ENCODE measurements at places on chromosomes 7 and 10. TPM values are rescaled to one million over a fixed set of nuclear protein-coding genes. Genes with fewer than 3 reads are reported as not detected.

ARHGEF35 gene
- 19.2 TPM for total RNA-seq

GHRHR gene
- 5.9 TPM for total RNA-seq

ACTL6B gene
- 0.33 TPM for total RNA-seq

TMEM213 gene
- not detected for total RNA-seq

STK31 gene
- total RNA-seq: 0.33 TPM

GCK gene
- total RNA-seq: 0.90 TPM

NPSR1 gene
- not detected for total RNA-seq

IFRD1 gene
- 60.6 TPM for total RNA-seq

WNT2 gene
- total RNA-seq: not detected

ITGB8 gene
- total RNA-seq: 7.1 TPM

EVX1 gene
- total RNA-seq: not detected

ZDHHC16 gene
- total RNA-seq: 43.9 TPM

PAOX gene
- total RNA-seq: 5.3 TPM

OPN1SW gene
- not detected for total RNA-seq

FOXI2 gene
- 0.29 TPM for total RNA-seq

TMEM273 gene
- total RNA-seq: not detected

DNA sequence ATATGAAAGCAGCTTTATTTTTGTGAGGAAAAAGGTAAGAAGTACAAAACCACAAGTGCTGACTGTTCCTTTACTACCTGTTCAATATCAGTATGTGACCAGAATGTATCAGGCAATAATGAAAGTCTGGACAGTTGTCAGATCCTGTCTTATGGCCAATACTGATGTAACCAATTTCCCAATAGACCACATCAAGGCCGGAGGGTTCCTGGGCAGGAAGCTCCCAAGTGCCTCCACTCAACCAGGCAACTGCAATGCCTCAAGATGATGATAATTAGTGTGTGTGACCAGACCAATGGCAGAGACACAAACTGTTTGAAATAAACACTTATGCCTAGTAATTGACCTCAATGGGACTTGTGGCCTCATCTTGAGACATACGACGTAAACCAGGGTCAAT lies 149.4 kb upstream of the ASAH2 start:
- H3K36me3 ChIP-seq: no peaks in the 10 kb centered on the region
- no peak for DNase-seq
- H3K27me3 ChIP-seq: no peaks in the 10 kb centered on the region
- H3K4me3 ChIP-seq: no peak overlapping the region
- no peak overlapping the region for H3K27ac ChIP-seq

GRCh38 chr10:107071301-107071700 lies 93.2 kb downstream of the SORCS1 start:
- H3K27me3 ChIP-seq: no peaks in the 10 kb centered on the region
- H3K36me3 ChIP-seq: no peaks in the 10 kb centered on the region
- DNase-seq: no peak
- H3K27ac ChIP-seq: no peak overlapping the region

GRCh38 chr7:134856091-134856490 lies 76.7 kb downstream of the CALD1 start:
- H3K27me3 ChIP-seq: no peaks in the 10 kb centered on the region
- H3K4me3 ChIP-seq: no peak overlapping the region
- peaks cover 12% of the 10 kb centered on the region for H3K4me1 ChIP-seq
- no peak overlapping the region for H3K27ac ChIP-seq
- no peaks in the 10 kb centered on the region for H3K36me3 ChIP-seq

DNA sequence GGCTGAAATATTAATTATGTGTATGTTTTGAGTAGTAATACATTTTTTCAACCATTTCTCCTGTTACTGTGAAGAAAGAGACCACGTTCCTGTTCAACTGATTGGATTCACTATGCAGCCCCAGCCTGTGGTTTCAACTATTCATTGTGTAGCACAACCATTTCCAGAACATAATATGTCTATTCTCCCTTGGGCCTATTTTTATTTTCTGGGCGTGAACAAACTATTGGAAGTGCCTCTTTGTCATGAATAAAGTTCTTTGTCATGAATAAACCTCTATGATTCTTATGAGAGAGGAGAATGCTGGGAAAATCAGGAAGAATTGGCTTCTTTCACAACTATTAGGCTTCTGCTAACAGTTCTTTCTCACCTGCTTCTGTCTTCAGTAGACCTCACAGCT lies 152.4 kb downstream of the GNAT3 start:
- H3K4me1 ChIP-seq: no peaks in the 10 kb centered on the region
- no peaks in the 10 kb centered on the region for H3K36me3 ChIP-seq
- H3K4me3 ChIP-seq: no peak overlapping the region
- DNase-seq: no peak
- no peaks in the 10 kb centered on the region for H3K27me3 ChIP-seq

GRCh38 chr10:51643734-51644133 lies 55.7 kb downstream of the CSTF2T start:
- H3K27me3 ChIP-seq: no peaks in the 10 kb centered on the region
- H3K36me3 ChIP-seq: no peaks in the 10 kb centered on the region
- no peaks in the 10 kb centered on the region for H3K4me1 ChIP-seq
- H3K4me3 ChIP-seq: no peak overlapping the region
- H3K27ac ChIP-seq: no peak overlapping the region

- H3K36me3 ChIP-seq: peaks cover 5% of the 10 kb centered on the region
- H3K27ac ChIP-seq: no peak overlapping the region
- no peaks in the 10 kb centered on the region for H3K4me1 ChIP-seq
- H3K4me3 ChIP-seq: no peak overlapping the region
- no peaks in the 10 kb centered on the region for H3K27me3 ChIP-seq
Measured at GRCh38 chr7:100745184-100745583, 11.8 kb downstream of the ZAN start.

DNA sequence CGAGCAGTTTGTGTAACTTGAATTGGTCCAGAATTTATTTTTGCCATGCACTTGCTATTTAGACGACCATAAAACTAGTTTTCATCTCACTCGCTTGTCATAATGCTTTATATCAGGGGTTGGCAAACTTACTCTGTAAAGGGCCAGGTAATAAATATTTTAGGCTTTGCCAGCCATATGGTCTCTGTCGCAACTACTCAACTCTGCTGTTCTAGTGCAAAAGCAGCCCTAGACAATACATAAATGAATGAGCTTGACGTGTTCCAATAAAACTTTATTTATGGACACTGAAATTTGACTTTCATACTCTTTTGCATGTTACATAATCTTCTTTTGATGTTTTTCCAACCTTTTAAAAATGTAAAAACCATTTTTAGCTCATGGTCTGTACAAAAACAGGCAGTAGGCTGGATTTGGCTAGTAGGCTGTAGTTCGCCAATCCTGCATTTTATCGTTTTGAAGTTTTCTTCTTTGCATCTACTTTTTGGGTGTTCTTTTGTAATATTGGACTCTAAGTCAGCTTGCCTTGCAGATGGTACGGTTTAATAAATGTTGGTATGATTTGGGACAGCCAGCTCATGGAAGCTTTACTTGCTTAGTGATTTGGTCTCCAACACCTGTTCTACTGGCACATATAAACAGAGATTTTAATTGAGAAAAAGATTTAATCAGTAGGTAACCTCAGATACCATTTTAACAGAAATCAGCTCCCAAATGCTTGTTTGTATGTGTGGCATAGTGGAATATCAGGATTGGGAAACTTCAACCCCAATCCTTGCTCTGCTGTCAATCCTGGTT lies 25.6 kb downstream of the SND1 start:
- H3K36me3 ChIP-seq: peaks cover 35% of the 10 kb centered on the region
- H3K4me3 ChIP-seq: no peak overlapping the region
- DNase-seq: no peak

DNA sequence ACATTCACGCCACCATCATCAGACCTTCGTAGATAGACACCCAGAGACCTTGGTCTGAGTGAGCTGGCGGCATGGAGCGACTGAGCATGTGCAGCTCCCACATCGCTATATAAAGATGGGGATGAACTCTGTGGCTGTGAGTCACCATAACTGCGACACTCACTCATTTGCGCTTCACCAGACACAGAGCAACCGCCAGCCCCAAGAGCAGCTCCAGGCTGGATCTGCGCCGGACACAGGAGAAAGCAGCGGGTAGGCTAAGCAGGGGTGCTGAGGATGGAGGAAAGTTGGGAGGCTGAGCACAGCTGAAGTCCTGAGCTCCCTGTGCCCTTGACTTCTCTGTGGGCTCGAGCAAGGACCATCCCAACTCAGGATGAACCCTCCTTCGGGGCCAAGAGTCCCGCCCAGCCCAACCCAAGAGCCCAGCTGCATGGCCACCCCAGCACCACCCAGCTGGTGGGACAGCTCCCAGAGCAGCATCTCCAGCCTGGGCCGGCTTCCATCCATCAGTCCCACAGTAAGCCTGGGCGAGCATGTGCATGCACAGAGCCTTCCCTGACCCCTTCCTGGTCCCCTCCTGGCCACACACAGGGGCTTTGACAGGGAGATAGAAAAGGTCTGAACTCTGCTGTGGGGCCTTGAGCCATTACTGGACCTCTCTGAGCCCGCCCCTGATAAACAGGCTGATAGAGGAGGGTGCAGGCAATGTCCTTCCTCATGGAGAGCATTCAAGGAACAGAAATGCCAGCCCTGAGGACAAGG lies at the start of gene OPN4:
OPN4 (plus strand) TSS at position 137 of the 762 bp plus-strand sequence; CDS start at position 374, 237 bp downstream.
- no peak within 1 kb of the TSS for H3K27ac ChIP-seq
- H3K4me1 ChIP-seq: no peaks in the 10 kb centered on the region
- no peaks in the 10 kb centered on the region for H3K36me3 ChIP-seq
- no peaks in the 10 kb centered on the region for H3K27me3 ChIP-seq
- no peak for DNase-seq

- H3K36me3 ChIP-seq: no peaks in the 10 kb centered on the region
- H3K4me3 ChIP-seq: no peak overlapping the region
- no peak overlapping the region for H3K27ac ChIP-seq
- no peaks in the 10 kb centered on the region for H3K27me3 ChIP-seq
- H3K4me1 ChIP-seq: peaks cover 3% of the 10 kb centered on the region
Measured at GRCh38 chr7:94252971-94253370, 141.7 kb upstream of the COL1A2 start.

- H3K27ac ChIP-seq: no peak overlapping the region
- H3K36me3 ChIP-seq: no peaks in the 10 kb centered on the region
- no peak for DNase-seq
- no peak overlapping the region for H3K4me3 ChIP-seq
Measured at GRCh38 chr7:40475681-40475982, 340.8 kb downstream of the SUGCT start.

- no peak overlapping the region for H3K27ac ChIP-seq
- H3K36me3 ChIP-seq: no peaks in the 10 kb centered on the region
- no peaks in the 10 kb centered on the region for H3K27me3 ChIP-seq
- DNase-seq: no peak
Measured at GRCh38 chr10:131617113-131617858, 283.5 kb upstream of the PPP2R2D start.

- H3K36me3 ChIP-seq: no peaks in the 10 kb centered on the region
- H3K4me3 ChIP-seq: peak overlapping the region; percentile 91
- peaks cover 20% of the 10 kb centered on the region for H3K27me3 ChIP-seq
- H3K27ac ChIP-seq: no peak overlapping the region
- no peaks in the 10 kb centered on the region for H3K4me1 ChIP-seq
- DNase-seq: no peak
Measured at GRCh38 chr7:139777133-139777891, 486 bp downstream of the HIPK2 start.

- no peak overlapping the region for H3K27ac ChIP-seq
- no peak overlapping the region for H3K4me3 ChIP-seq
- no peaks in the 10 kb centered on the region for H3K4me1 ChIP-seq
- no peaks in the 10 kb centered on the region for H3K27me3 ChIP-seq
- no peaks in the 10 kb centered on the region for H3K36me3 ChIP-seq
Measured at GRCh38 chr7:84844771-84845170, 342.1 kb downstream of the SEMA3D start.

DNA sequence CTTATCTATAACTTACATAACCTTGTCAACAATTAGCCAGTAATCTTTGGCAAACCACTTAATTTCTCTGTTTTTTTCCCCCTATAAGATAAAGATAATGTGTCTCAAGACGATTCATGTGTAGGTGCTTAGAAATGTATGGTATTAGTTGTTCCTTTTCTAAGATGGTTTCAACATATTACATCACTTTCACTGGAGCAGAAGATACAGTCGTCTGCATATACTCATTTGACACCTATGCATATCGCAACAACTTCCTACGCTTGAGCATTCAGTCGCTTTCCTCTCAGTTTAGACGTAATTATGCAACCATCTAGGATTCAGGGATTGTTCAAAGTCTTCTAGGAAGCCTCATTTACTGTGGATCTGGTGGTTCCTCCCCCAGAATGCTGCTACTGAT lies 396.7 kb downstream of the PHTF2 start:
- H3K27me3 ChIP-seq: no peaks in the 10 kb centered on the region
- H3K4me1 ChIP-seq: no peaks in the 10 kb centered on the region
- no peaks in the 10 kb centered on the region for H3K36me3 ChIP-seq
- H3K27ac ChIP-seq: no peak overlapping the region

DNA sequence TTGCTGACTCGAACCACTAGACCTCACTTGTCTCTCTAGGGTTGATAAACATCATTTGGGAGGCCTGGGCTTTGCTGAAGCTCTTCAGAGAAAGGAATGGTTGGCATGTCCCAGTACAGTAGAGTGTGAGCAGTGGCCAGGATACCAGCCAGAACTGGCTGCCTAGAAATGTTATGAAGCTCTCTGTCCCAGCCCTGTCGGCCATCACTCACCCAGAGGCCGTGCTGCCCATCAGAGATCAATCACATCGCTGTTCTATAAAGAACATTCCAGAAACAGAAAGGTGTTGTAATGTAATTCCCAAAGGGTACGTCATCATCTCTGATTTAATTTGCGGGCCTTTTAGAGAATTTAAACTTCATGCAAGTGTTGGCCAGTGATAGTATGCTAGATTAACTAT lies 111.5 kb downstream of the PRPF18 start:
- H3K27me3 ChIP-seq: no peaks in the 10 kb centered on the region
- H3K4me3 ChIP-seq: no peak overlapping the region
- peaks cover 42% of the 10 kb centered on the region for H3K36me3 ChIP-seq
- no peak for DNase-seq
- no peaks in the 10 kb centered on the region for H3K4me1 ChIP-seq
- H3K27ac ChIP-seq: no peak overlapping the region

DNA sequence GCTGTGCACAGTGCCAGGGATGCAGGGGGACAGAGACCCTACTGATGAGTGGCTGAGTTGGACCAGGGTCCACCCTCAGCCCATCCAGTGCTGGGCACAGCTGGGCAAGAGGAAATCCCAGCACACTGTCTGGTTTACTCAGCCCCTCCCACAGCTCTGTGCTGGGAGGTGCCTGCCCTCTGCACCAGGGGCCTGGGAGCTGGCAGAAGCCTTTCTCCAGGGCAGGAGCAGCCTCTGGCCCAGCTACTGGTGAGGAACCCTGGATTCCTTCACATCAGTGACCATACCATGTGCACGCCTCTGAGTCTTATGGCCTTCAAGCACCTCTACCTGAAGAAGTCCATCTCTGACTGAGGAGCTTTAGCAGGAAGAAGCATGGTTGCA lies 25.9 kb upstream of the C10orf71 start:
- no peaks in the 10 kb centered on the region for H3K27me3 ChIP-seq
- H3K36me3 ChIP-seq: no peaks in the 10 kb centered on the region
- DNase-seq: no peak
- H3K4me3 ChIP-seq: no peak overlapping the region
- H3K4me1 ChIP-seq: no peaks in the 10 kb centered on the region

DNA sequence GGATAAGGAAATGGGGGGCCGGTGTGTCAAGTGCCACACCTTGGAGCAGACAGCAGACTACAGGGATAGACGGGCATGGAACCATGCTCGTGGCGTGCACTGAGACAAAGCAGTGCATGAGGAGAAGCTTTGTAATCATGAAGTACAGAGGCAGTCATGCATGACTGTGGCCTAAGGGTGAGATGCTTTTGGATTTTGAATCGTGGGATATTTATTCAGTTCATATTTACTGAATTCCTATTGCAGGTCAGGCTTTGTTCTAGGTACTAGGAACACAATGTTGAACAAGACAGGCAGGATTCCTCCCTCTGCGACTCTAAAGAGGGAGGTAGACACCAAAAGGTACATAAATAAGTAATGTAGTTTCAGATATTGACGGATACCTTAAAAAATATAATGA lies 597.6 kb downstream of the PARD3 start:
- H3K4me3 ChIP-seq: no peak overlapping the region
- DNase-seq: no peak
- H3K36me3 ChIP-seq: no peaks in the 10 kb centered on the region
- H3K4me1 ChIP-seq: no peaks in the 10 kb centered on the region
- H3K27ac ChIP-seq: no peak overlapping the region

All from H9 (cell line).